Activated naive CD8-positive, alpha-beta T cell treated with anti-CD3 and anti-CD28 coated beads, Interleukin-2, amount 10 ng/mL, durations not matched to agents 7 days and 5 days (primary cell): ENCODE measurements at places on chromosomes 12 and 14.
A peak's percentile ranks its signal among the peaks of the same experiment; 100 is the strongest.

DNA sequence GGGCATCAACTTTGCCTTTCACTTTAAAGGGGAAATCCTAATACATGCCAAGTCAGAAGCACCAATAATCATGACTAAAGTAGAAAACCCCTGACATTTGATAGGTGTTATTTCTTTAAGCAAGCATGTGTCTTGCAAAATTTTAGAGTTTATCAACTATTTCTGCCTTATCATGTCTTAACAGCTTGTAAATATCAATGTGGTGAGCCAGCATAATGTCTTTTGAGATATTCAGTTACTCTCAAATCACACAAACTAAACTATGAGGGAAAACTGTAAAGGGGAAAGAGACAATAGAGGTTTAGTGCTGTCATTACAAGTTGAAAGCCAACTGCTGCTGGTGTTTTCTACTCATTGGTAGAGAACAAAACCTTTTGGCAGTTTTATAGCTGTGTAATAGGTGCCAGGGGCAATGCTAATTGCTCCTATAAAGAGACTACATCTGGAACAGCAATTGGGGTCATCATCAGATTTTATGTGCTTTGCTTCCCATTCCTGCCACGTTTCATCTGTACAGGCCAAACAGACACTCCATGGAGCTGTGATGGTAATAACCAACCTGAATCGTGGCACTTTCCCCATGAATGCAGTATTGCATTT lies 1027.4 kb downstream of the FSCB start:
- H3K27ac ChIP-seq = no peak overlapping the region
- no peaks in the 10 kb centered on the region for H3K36me3 ChIP-seq
- DNase-seq = no peak
- no peak overlapping the region for H3K4me3 ChIP-seq
- no peaks in the 10 kb centered on the region for H3K27me3 ChIP-seq

- H3K36me3 ChIP-seq = no peaks in the 10 kb centered on the region
- peak; percentile 60 for DNase-seq
- H3K4me3 ChIP-seq = no peak overlapping the region
Observed at GRCh38 chr14:101235335-101236103, 325.8 kb upstream of the DIO3 start.

GRCh38 chr12:15767301-15767700 lies 21.9 kb downstream of the EPS8 start:
- H3K4me1 ChIP-seq = peaks cover 2% of the 10 kb centered on the region
- no peak overlapping the region for H3K4me3 ChIP-seq
- peaks cover 9% of the 10 kb centered on the region for H3K27me3 ChIP-seq

- peaks cover 5% of the 10 kb centered on the region for H3K36me3 ChIP-seq
- H3K4me1 ChIP-seq = peaks cover 48% of the 10 kb centered on the region
- H3K4me3 ChIP-seq = peak overlapping the region; percentile 69
- peak overlapping the region; percentile 92 for H3K27ac ChIP-seq
Observed at GRCh38 chr14:75230140-75230792, 48.4 kb upstream of the FOS start.

- peaks cover 10% of the 10 kb centered on the region for H3K27me3 ChIP-seq
- H3K27ac ChIP-seq = no peak overlapping the region
- H3K4me3 ChIP-seq = peak overlapping the region; percentile 10
- no peak for DNase-seq
- peaks cover 3% of the 10 kb centered on the region for H3K36me3 ChIP-seq
- peaks cover 20% of the 10 kb centered on the region for H3K4me1 ChIP-seq
Observed at GRCh38 chr12:2792671-2793500, 1.9 kb upstream of the FKBP4 start.

GRCh38 chr12:34109390-34109789 lies 87.1 kb downstream of the ALG10 start:
- no peaks in the 10 kb centered on the region for H3K4me1 ChIP-seq
- no peak for DNase-seq
- no peak overlapping the region for H3K27ac ChIP-seq

GRCh38 chr12:57519796-57520052 lies 590 bp downstream of the DDIT3 start:
- no peaks in the 10 kb centered on the region for H3K27me3 ChIP-seq
- peak overlapping the region; percentile 96 for H3K4me3 ChIP-seq
- no peak for DNase-seq
- H3K36me3 ChIP-seq = peaks cover 32% of the 10 kb centered on the region

GRCh38 chr12:16524378-16524777 lies 81.6 kb downstream of the LMO3 start:
- H3K27me3 ChIP-seq = no peaks in the 10 kb centered on the region
- H3K4me3 ChIP-seq = no peak overlapping the region
- H3K27ac ChIP-seq = no peak overlapping the region
- H3K36me3 ChIP-seq = no peaks in the 10 kb centered on the region
- DNase-seq = no peak

- H3K36me3 ChIP-seq = no peaks in the 10 kb centered on the region
- no peak overlapping the region for H3K4me3 ChIP-seq
- H3K4me1 ChIP-seq = no peaks in the 10 kb centered on the region
- H3K27me3 ChIP-seq = no peaks in the 10 kb centered on the region
- no peak for DNase-seq
Observed at GRCh38 chr12:80033448-80033847, 65.9 kb upstream of the OTOGL start.

DNA sequence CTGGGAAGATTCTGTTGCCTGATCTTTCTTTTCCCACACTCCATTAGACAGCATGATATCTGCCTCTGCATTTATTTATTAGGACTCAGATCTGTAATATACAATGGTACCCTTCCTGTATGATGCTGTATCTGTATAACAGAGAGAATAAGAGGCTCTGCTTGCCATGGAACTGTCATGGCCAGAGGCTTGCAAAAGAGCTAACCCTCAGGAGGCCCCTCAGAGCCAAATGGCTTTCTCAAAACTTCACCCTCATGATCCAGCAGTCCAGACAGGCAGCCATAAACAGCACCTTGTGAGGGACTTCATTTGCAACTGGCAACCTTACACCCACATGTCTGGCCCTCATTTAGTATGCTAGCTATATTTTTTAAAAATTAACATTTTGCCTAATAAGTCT lies 57.6 kb downstream of the TMEM30B start:
- no peaks in the 10 kb centered on the region for H3K4me1 ChIP-seq
- no peaks in the 10 kb centered on the region for H3K36me3 ChIP-seq
- H3K27me3 ChIP-seq = peaks cover 47% of the 10 kb centered on the region
- no peak for DNase-seq
- no peak overlapping the region for H3K4me3 ChIP-seq
- H3K27ac ChIP-seq = no peak overlapping the region

DNA sequence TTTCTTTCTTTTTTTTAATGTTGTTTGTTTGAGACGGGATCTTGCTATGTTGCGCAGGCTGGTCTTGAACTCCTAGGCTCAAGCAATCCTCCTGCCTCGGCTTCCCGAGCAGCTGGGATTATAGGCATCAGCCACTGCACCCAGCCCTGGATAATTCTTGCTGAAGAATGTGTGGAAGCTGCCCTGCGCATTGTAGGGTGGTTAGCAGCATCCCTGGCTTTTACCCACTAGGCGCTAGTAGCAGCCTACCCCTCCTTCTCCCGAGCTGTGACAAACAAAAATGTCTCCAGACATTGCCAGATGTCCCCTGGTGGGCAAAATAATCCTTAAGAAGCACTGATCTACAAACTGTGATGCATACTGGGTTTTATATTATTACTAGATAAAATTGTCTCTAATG lies 6.6 kb downstream of the DCAF4 start:
- H3K27me3 ChIP-seq = no peaks in the 10 kb centered on the region
- H3K4me1 ChIP-seq = peaks cover 21% of the 10 kb centered on the region
- peaks cover 10% of the 10 kb centered on the region for H3K36me3 ChIP-seq
- H3K27ac ChIP-seq = no peak overlapping the region
- H3K4me3 ChIP-seq = no peak overlapping the region

DNA sequence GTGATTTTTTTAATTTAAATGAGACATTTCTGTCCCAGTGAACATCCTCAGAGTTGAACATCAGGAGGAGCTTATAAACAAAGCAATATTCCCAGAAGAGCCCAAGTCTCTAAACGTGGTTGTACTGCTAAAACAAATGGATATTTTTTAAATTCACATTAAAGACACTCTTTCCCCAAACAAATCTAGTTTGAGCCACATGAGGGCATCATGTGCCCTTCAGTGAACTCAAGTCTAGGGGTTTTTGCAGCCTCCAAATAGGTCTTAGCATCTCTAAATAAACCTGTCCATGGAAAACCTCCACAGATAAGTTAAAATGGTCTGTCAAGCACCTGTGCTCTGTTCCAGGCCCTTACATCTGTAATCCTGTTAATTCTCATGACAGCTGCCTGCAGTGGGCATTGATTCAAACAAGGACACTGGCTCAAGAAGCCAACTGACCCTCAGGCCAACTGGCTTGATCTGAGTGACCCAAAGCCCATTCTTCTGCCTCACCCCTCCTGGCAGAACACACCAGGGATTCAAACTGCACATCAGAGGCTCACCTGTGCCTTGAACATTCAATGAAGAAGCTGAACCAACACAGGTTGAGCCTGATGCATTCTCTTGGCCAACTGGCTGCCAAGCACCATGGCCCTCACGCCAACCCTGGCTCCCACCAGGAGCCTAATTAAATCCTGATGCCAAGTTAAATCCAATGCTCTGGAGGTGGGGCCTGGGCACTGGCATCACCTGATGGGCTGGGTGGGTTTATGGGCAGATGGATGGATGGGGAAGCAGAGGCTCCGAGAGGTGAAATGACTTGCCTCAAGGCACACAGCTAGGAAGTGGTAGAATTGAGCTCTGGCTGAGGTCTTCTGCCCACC lies 8.6 kb downstream of the ISCU start:
- H3K4me3 ChIP-seq = no peak overlapping the region
- peaks cover 54% of the 10 kb centered on the region for H3K4me1 ChIP-seq
- H3K27me3 ChIP-seq = peaks cover 3% of the 10 kb centered on the region
- no peak for DNase-seq
- H3K36me3 ChIP-seq = peaks cover 17% of the 10 kb centered on the region

DNA sequence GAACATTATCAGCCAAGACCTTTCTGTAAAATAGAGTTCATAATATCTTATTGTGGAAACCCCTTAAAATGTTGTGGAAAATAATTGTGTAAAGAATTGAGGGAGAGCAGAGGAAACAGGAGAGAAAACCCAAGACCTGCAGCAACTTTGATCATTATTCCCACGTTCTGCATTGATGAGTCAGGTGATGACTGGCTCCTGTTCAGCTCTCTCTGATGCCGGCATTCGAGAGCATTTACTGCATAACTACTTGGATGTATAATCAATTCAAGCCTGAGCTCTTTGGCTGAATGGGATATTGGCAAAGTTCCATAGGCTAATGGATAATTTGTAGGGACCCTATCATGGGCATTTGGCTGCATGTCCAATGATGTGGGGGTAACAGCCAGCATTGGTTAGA lies 176.3 kb upstream of the ARID2 start:
- DNase-seq = no peak
- no peak overlapping the region for H3K27ac ChIP-seq

DNA sequence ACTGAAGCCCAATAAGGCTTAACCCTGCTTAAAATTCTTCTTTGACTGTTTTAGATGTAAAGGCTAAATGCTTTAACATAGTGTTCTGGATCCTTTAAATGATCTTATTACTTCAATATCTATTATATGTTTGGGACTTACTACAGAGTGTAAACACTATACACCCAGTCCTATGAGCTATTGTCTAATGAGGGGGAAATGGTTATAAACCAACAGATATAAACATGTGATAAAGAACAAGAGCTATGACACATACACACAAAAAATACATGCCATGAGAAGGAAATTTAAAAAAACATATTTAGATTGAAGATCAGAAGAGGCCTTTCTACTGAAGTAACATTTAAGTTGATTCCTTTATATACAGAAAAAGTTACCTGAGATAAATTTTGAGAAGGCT lies 505.1 kb downstream of the FOXG1 start:
- no peak overlapping the region for H3K27ac ChIP-seq
- H3K4me3 ChIP-seq = no peak overlapping the region
- no peaks in the 10 kb centered on the region for H3K36me3 ChIP-seq

DNA sequence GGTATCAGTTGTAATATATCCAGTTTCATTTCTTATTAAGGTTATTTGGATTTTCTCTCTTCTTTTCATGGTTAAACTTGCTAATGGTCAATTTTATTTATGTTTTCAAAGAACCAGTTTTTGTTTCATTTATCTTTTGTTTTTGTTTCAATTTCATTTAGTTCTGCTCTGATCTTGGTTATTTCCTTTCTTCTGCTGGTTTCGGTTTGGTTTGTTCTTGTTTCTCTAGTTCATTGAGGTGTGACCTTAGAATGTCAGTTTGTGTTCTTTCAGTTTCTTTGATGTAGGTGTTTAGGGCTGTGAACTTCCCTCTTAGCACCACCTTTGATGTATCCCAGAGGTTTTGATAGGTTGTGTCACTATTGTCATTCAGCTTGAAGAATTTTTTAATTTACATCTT lies 145.6 kb upstream of the SLCO1B1 start:
- DNase-seq = no peak
- H3K4me1 ChIP-seq = peaks cover 4% of the 10 kb centered on the region
- H3K36me3 ChIP-seq = no peaks in the 10 kb centered on the region
- H3K4me3 ChIP-seq = peak overlapping the region; percentile 15
- peak overlapping the region; percentile 4 for H3K27ac ChIP-seq

DNA sequence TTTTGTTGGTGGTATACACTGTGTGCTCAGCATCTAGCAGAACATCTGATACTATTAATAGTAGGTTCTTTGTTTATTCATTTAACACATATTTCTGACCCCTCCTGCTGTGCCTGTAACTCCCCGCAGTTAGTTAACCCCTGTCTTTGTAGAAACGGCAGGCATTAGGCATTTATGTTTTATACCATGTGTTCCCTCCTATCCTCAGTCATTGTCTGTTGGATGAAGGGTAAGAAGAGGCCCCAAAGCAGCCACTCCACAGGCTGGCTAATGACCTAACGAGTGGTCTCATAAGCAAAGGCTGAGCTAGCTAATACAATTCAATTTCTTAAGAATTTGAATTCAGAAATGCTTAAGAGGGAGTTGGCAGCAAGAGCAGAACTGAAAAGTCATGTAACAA lies 170.8 kb downstream of the TMX1 start:
- no peaks in the 10 kb centered on the region for H3K36me3 ChIP-seq
- no peak for DNase-seq
- no peaks in the 10 kb centered on the region for H3K4me1 ChIP-seq
- no peak overlapping the region for H3K27ac ChIP-seq
- H3K4me3 ChIP-seq = no peak overlapping the region
- peaks cover 11% of the 10 kb centered on the region for H3K27me3 ChIP-seq

GRCh38 chr14:44494137-44494536 lies 12.9 kb downstream of the FSCB start:
- H3K4me1 ChIP-seq = no peaks in the 10 kb centered on the region
- DNase-seq = no peak
- H3K36me3 ChIP-seq = no peaks in the 10 kb centered on the region
- H3K27me3 ChIP-seq = no peaks in the 10 kb centered on the region
- H3K27ac ChIP-seq = no peak overlapping the region

DNA sequence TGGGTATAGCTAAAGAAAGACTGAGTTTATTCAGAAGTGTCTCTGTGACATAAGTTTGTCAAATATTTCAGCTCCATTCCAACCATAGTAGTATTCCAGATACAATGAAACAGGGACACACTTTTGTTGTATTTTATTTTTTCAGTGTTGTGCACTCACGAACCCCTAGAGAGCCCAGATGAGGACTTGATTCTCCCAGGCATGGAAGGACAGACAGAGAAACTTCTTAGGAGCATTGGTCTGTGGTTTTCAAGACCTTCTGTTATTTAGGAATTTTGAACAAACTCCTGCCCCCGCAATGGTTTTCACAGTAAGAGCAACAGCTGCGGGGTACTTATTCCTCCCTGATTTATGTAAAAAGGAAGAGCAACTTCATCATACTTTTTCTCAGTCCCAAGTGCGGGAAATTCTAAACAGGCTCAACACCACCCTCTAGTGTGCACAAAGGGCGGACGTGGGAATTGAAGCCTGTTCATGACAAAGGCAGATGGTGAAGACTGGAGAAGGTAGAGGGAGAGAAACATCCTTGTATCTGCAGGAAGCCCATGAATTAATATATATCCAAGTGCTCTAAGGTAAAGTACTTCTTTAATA lies 147.6 kb downstream of the PAH start:
- H3K4me3 ChIP-seq = no peak overlapping the region
- no peaks in the 10 kb centered on the region for H3K36me3 ChIP-seq
- no peak overlapping the region for H3K27ac ChIP-seq
- peak; percentile 37 for DNase-seq
- peaks cover 4% of the 10 kb centered on the region for H3K27me3 ChIP-seq
